ENCODE measurements at places on chromosomes 5 and 9.

DNA sequence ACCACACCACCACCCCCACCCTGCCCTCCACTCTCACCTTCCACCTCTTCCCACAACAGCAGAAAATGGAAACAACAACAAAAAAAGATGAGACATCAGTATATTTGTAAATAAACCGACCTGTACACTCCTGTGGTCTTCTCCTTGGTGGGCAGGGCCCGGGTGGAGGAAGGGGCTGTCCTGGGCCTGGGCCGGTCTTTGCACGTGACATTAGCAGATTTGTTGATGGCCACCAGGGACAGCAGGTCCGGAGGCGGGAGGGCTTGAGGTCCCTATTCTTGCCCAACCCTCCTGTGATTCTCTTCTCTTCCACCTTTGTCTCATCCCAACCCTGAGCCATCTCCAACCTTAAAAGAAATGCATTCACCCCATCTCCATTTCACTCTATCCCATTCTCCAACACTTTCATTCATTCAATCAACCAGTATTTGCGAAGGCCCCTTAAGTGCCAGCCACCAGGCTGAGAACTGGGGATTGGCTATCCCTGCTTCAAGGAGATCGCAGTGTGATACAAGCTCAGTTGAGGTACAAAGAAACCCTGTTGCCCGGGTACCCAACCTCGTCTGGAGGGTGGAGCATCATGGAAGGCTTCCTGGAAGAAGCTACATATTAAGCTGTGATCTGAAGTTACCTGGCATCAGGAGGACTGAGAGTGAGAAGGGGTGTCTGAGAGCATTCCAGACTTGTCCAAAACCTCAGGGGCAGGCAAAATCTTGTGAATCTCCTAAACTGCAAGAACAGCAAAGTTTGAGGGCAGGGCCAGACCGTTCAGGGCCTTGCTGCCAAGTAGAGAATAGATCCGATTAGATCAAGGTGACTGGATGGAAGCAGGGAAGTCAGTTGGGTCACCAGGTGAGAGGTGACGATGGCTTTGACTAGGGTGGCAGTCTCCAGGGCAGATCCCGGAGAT, 87.4 kb downstream of the LMX1B start:
- peak; percentile 30 for DNase-seq

DNA sequence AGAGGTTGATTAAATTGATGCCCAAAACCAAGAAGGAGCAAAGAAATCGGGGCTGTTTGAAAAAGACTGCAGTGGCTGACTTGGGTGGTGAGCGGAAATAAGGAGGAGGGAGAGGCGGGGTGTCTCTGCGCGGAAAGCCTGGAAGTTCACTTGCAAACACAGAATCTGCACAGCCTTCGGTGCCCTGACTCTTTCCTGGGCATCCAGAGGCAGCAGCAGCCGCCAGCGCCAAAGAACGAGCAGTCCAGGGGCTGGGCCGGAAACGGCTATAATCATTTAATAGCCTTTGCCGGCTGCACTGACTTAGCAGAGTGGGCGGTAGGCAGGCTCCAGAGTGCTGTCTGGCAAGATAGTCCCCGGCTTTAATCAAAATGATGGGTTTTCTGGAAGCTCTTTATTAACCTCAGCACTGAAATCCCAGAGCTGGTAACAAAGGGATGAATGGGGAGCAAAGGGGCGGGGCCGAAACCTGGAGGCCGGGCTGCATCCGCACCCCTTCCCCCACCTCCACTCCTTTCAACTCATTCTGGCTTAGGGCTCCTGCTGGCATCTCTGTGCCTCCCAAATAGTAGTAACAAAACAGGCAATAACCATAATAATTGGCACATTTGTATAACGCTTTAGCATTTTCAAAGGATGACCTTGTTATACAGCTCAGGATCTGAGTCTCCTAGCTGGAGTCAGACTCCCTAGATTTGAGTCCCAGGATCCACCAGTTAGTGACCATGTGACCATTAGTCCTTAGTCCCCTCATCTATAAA, 35.7 kb downstream of the PCDHAC2 start:
- no peak for DNase-seq

DNA sequence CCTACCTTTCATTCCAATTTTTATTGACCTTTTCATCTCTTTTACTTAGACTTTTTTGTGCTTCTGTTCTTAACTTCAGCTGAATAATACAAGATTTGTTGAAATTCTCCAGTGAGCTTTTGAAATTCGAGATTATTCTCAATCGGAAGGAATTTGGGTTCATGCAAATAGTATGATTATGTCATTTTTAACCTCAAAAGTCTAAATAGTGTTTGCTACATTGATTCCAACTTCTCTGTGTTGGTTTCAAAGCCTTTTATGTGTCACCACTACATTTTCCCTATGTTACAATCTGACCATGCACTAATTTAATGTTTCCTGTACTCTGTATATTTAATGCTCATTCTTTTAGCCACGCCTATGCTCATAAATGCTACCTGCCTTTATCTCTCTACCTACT, 44.1 kb downstream of the VPS13A start:
- DNase-seq: no peak

DNA sequence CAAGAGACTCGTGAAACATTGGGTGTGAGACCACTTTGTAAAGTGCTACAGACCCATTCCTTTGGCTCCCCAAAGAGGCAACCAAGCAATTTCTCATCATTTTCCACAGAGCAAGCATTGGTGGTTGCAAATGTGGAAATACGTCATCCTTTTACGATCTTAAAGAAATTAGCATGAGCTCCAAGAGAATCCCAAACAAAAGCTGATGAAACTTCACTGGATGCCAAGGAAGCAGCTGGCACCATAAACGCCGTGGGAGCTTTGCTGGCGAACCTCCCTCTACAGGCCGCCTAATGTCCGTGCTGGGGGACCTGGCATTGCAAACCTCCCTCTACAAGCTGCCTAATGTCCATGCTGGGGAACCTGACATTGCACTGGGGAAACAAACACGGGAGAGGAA, 432.4 kb downstream of the ACTL7B start:
- no peak for DNase-seq

DNA sequence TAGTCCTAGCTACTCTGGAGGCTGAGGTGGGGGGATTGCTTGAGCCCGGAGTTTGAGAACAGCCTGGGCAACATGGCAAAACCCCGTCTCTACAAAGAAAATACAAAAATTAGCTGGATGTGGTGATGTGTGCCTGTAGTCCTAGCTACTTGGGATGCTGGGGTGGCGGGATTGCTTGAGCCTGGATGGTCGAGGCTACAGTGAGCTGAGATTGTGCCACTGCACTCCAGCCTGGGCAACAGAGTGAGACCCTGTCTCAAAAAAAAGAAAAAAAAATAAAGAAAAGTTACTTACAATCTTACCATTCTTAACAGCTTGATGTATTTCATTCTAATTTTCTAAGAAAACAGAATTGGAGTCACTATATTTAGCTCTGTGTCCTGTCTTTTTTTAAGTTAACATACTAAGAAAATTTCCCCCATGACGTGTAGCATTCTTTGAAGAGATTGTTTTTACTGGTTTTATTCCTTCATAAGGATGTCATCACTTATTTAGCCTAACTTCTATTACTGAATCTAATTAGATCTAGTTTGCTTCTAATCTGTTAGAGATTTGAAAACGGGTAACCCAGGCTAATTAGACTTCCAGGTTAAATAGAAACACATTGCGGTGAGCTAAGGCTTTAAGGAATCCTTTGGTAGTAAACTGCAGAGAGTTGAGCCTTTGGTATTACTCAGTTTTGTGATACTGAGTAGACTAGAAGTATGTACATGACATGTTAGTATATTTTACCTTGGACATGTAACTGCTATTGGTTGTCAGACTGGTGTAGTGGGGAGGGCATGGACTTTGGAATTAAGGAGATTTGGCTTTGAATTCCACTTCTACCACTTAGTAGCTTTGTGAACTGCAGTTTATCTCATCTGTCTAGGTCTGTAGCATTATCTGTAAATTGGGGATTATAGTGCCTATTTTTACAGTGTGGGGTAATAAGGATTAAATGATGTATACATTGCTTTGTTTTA, 24.0 kb downstream of the HSPA4 start:
- no peak for DNase-seq

DNA sequence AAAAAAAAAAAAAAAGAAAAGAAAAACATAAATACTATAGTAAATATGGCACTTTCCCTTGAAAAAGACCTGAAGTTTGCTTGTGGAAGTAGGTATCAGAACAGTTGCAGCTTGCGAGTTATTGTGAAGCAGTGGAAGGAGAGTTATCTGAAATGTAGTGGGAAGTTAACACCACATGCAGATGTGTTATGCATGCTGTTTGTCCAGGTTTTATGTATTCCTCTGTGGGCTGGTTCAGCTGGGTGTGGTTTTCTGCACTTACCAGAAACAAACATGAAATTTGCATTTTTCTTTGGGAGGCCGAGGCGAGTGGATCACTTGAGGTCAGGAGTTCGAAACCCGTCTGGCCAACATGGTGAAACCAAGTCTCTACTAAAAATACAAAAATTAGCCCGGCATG, 42.1 kb upstream of the CTNNA1 start:
- no peak for DNase-seq

DNA sequence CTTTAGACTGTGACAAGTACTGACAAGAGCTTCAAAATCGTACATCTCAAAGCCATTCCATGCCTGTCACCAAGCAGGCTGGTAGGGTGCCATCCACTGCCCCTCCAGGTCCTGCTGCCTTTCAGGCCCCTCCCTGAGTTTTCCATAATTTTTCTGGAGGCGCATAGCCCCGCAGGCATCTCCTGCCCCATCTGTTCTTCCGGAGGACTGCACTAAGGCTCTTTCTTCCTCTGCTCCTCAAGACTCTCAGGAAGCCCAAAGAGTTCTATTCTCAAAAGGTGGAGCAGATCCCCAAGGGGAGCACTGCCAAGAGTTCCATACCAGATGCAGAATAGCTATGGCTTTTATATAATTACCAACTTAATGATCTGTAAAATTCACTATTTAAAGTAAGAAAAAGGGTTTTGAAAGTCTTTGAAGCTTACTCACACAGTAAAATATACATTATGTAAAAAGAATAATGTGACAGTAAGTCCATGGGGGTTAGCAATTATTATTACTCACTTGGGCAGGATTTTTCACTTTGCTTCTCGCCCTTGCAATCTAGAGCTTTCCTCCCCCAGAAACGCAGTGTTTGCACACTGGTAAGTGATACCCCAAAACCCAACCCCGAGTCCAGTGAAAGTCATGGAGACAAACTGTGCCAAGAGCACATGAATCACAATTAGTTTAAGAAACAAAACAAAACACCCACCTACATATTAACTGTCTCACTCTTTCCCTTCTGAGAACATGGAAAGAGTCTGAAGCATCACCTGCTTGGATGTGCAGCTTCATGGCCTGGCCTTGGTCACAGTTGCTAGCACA, 114.1 kb upstream of the DAPK1 start:
- no peak for DNase-seq

- DNase-seq: peak; percentile 56
Measured at GRCh38 chr5:80406980-80407734, 707 bp upstream of the ZFYVE16 start.

DNA sequence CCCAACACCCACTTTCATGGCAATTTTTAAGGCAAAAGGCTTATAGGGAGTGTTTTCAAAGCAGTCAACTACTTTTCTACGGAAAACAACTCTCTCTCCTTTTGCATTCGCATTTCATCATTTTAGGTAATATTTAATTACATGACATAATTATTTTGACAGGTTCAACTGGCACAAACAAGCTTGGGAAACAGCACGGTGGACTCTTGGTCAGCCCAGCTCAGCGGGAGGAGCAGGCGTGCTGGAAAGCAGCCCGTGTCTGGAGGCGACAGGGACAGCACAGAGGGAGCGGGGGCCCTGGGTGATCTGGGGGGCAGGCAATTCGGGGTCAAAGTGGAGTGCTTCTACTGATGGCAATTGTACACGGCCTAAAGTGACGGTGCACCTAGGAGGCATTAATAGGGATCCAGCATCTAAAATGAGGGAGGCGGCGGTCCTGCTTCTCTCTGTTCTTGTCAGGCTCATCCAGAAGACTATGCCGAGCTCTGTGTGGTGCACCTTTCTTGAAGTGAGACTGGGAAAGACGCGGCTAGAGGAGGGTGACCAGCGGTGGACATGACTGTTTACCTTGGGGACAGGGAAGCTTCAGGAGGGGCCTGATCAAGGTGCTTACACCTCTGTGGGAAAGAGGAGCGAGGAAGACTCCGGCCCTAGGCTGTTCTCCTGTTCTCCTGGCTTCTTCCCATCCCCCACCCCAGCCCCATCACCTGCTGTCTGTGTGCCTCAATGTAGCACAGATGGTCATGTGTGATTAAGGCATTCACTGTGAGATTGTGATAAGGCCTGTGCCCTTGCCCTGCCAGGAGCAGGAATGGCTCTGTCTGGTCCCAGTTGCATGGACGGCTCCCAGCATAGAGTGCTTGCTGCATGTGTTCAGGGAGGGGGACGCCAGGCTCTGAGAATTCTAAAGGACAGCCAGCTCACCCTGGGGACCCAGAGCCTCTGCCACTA, 3.4 kb downstream of the MYMK start:
- no peak for DNase-seq

All from activated CD8-positive, alpha-beta memory T cell treated with anti-CD3 and anti-CD28 coated beads, Interleukin-2, amount 50 U/mL, for 48 hours (primary cell).